ENCODE measurements at places on chromosomes 16 and 17.
A peak's percentile ranks its signal among the peaks of the same experiment; 100 is the strongest.

DNA sequence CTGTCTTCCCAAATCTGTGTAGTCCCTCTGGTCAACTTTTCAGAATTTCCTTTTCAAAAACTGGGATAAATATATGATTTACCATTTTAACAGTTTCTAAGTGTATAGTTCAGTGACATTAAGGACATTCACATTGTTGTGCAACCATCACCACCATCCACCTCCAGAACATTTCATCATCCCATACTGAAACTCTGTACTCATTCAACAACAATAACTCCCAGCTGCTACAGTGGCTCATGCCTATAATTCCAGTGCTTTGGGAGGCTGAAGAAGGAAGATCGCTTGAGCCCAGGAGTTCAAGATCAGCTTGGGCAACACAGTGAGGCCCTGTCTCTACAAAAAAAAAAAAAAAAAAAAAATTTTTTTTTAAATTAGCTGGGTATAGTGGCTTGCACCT is 131.0 kb downstream of the AATF start:
- DNase-seq, result no peak

DNA sequence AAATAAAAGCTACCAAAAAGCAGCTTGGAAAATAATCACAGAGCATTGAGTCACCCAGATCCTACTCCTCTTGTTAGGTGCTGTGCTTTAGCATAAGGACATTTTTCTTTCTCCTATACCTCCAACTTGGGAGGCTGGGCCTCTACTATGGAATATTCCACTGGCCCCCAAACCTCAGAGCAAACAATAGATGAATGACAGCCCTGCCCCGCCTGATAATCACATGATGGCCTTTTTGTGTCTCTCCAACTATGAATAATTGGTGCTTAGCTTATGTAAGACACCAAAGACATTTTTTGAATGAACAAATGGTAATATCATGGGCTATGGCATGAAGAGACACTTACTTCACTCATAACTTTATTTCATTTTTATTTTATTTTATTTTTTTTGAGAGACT is 250.2 kb downstream of the GRIN2A start:
- DNase-seq, result no peak

GRCh38 chr16:84136331-84137125 is 8.4 kb downstream of the HSDL1 start:
- no peak for DNase-seq

- DNase-seq, result no peak
Observed at GRCh38 chr17:263271-263670, 81.8 kb upstream of the DOC2B start.

- DNase-seq, result no peak
Observed at GRCh38 chr16:21642861-21643260, 9.5 kb downstream of the IGSF6 start.

GRCh38 chr16:88685156-88686061 is 898 bp downstream of the SNAI3 start:
- DNase-seq, result no peak

DNA sequence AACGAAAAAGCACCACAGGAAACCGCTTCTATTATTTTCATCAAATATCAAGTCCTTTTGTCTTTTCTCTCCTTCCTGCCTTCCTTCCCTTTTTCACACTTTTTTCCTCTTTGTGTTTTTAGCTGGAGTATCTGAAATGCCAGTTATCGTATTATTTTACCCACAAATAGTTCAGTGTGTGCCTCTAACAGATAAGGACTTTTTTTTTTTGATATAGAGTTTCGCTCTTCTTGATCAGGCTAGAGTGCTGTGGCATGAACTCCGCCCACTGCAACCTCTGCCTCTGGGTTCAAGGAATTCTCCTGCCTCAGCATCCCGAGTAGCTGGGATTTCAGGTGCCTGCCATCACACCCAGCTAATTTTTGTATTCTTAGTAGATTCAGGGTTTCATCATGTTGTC is 10.7 kb downstream of the DNAAF1 start:
- DNase-seq, result no peak

DNA sequence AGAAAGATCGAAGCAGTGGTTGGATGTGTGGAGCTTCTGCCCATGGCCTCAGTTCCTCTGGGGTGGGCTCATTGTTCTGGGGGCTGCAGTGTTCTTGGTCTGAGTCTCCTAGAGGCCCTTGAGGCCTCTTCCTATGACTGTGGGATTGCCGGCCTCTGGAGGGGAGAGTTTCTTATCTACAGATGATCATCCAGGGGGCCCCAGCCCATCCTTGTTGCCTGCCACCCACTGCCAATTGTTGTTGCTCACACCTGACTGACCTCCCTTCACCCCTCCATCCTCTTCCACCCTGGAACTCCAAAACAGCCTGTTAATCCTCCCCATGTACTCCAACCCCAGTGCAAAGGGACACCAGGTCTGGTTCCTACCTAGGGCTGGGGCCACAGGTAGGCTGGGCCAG is 5.9 kb downstream of the B3GNT9 start:
- no peak for DNase-seq

GRCh38 chr16:85835956-85836705 is 36.6 kb downstream of the COX4I1 start:
- DNase-seq, result no peak

DNA sequence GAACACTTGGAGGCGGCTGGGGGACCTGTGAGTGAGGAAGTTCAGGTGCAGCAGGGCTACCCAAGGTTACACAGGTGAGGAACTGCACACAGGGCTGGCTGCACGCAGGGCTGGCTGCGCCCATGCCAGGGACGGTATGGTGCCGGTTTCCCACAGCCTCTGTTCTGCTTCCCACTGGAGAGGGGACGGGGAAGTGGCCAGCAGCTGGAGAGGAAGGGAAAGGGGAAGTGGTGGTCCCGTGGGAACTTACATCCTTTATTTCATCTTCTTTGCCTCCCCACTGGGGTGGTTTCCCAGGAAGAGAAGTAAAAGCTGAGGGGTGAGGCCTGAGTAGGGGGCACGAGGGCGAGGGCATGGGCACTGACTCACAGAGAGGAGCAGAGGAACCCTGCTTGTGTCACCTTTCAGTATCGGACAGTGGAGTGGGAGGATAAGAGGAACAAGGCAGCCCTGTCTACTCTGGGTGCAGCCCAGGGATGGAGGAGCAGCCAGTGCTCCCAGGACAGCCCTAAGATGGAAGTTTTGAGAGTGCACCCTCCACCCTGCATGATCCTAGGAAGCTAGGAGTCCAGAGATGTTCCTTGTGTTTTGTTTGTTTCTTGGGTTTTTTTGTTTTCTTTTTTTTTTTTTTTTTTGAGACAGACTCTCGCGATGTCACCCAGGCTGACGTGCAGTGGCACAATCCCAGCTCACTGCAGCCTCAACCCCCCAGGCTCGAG is 25.5 kb upstream of the CDH1 start:
- no peak for DNase-seq

- DNase-seq, result no peak
Observed at GRCh38 chr16:29883987-29884386, 15.4 kb downstream of the SEZ6L2 start.

DNA sequence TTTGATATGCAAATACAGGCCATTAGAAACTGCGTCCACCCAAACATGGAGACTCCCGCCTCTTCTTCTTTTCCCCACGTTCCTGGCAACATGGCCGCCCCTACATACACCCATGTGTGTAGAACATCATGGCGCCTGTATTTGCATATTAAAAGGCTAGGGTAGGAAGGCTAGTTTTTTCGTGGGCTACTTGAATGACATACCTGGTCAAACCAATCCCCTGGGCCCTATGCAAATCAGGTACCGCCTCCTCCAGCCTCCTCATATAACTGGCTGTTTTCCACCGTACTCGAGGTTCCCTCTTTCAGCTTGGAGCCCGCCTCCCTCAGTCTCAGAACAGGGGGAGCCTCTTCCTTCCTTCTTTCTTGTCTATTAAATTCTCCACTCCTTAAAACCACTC is 840 bp upstream of the CD300LB start:
- no peak for DNase-seq

- no peak for DNase-seq
Observed at GRCh38 chr17:42294469-42295398, 6.4 kb downstream of the STAT5A start.

DNA sequence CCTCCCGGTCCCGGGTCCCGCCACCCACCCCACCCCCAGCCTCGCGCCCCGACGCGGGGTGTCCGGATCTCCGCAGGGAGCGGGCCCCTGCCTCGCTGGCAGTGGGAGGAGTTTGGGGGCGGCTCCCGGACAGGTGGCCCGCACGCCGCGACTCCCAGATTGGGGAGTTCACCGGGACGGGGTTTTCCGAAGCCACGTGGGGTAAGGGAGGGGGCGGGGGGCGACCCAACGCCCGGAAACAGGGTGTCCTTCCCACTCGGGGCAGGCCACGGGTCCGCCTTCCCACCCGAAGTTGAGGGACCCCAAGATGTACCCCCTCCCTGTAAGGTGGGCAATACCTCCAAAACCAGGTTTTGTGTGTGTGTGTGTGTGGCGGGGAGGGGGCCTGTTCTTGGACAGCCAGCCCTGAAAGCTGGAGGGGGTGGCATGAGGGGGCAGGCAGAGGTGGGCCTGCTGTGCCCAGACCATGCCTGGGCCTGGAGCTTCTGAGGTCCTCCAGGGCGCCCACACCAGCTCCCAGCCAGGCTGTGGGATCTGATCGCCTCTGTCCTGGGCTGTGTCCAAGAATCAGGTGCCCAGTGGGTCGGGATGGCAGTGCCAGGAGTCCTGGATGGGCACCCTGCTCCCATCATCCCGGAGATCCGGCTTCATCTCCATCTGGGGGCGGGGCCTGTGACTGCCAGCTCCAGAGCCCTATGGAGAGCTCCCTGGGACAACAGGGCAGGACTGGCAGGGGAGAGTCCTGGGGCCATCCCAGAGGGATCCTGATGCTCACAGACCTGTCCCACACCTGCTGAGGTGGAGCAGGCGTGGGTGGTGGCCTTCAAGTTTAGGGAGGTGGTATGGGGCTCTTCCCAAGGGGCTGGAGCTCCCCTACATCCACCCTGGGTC is 767 bp downstream of the SYNGR2 start:
- DNase-seq, result peak; percentile 58

- DNase-seq, result no peak
Observed at GRCh38 chr17:82813299-82814051, 26.3 kb downstream of the ZNF750 start.

- DNase-seq, result no peak
Observed at GRCh38 chr17:79568661-79569060, 42.2 kb downstream of the RBFOX3 start.

DNA sequence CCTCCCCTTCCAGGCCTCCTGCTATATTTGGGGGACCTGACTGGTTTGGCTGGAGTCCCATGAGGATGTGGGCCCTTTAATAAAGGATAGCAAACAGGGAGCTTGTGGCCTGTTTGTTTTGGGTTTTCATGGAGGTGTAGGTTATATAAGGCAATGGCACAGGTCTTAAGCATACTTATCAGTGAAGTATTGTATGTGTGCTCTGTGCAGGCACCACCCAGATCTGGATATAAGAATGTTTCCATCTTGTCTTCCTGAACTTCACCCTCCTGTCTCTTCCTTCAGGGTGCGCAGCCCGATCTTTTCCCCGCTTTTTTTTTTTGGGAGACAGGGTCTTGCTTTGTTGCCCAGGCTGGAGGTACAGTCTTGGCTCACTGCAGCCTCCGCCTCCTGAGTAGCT is 10.6 kb downstream of the SLC52A1 start:
- no peak for DNase-seq

- no peak for DNase-seq
Observed at GRCh38 chr17:2396192-2396567, 4.7 kb downstream of the MNT start.

DNA sequence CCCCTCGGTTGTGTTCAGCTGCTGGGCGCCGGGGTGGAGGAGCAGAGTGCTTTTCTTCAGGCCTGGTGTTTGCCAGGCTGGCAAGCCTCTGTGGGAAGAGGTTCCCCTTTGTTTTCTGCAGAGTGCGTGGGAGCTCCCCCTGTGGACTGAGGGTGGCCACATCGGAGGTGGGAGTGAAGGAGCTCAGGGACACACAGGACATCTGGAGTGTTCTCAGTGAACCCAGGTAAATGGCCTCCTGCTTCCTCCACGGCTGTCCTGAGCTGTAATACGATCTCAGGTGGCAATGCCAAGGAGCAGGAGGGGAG is 39.2 kb upstream of the IRF8 start:
- no peak for DNase-seq

- DNase-seq, result no peak
Observed at GRCh38 chr16:28531777-28532744, 6.7 kb downstream of the NUPR1 start.

DNA sequence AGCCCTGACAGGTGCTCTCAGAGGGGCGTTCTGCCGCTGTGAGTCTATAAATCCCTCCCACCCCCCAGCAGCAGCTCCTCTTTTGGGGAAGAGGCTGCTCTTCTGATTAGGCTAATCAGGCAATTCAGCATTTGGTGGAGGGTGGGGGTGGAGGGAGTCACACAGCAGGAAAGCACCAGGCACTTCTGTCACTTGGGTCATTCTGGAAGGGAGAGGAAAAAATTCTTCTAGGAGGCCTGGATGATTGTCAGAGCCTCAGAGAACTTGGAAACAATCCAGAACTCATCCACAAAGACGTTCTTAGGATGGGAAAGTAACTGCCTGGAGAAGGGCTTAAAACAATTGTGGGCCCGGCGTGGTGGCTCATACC is 7.3 kb upstream of the SSTR2 start:
- no peak for DNase-seq

DNA sequence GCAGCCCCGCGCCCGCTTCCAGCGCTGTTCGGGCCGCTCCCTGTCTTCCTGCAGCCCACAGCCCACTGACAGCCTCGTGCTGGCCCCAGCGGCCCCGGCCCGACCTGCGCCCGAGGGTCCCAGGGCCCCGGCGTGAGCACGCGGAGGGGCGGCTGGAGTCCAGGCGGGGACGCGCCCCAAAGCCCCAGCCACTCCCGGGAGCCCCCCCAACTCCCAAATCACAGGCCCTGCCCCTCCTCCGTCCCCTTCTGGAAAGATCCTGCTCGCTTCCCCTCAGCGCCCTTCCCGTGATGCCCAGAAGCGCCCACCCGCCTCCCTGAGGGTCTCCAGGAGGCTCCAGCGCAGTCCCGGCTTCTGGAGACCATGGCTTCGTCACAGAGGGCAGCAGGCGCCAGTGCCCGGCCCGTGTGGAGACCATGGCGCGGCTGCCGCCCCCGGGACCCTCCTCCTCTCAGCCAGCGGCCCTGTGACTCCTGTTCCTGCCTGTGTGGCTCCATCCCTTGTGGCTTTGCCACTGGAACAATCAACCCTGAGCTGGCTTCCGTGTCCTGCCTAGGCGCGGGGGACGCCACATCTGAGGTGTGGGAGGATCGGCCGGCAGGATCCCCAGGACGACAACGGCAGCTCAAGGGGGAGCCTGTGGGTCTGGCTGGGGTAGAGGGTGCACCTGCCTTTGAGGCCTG is 3.9 kb downstream of the UTS2R start:
- no peak for DNase-seq

- DNase-seq, result no peak
Observed at GRCh38 chr17:39222866-39223834, 2.6 kb downstream of the STAC2 start.

DNA sequence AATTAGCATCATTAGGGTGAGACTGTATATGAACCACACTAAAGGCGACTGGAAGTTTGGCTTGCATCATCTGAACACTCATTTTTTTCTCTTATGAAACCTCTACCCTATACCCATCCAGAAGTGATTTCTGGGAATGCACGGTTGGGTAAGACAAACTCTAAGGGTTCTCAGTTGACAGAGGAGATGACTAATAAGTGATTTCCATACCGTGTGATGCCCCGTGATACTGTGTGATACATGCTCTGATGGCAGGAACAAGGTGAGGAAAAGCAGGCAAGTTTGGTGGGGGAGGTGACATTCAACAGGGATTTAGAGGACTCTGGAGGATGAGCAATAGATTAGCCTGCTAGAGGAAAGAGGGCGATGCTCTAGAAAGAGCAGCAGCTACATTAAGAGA is 156.4 kb upstream of the CCL2 start:
- DNase-seq, result no peak

Data from activated CD4-positive, alpha-beta T cell treated with anti-CD3 and anti-CD28 coated beads for 24 hours (primary cell).